ENCODE measurements at places on chromosomes 1 and 21.

DNA sequence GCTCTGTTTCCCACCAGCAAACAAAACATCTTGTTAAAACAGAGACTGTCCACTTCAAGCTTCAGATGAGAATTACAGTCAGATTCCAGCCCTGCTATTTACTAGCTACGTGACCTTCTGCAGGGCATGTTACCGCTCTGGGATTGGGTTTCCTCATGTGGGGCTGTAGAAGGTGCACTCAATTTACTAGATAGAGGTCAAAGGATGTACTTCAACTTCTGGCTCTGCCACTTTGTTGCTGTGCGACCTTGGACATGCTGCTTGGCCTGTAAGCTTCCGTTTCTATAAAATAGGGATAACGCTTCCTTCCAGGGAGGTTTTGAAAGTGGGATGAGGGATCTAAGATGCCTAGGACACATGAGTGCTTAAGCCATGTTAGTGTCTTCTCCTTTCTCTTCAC is 46.0 kb upstream of the LRIG2 start:
- DNase-seq = no peak

DNA sequence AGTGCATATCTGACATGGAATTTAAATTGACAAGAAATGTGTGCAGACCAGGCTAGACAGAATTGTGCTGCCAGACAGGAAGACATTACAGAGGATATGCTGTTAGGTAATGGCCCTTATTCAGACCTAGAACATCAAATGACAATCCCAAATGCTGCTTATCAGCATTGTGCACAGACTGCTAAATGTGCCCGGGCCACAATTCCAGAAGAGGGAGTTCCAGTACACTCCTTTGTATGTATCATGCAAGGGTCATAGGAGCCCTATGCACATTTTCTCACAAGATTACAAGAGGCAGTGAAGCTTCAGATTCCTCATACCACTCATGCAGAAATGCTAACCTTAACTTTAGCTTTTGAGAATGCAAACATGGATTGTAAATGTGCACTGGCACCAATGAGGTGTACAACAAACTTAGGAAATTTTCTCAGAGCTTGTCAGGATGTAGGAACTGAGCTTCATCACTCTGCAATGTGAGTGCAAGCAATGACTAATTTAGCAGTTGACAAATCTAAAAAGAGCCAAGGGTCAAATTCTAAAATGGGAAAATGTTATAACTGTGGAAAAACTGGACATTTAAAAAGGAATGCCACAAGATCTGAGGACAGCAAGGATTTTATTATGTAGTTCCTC is 273.5 kb downstream of the COL11A1 start:
- DNase-seq = no peak

- DNase-seq = no peak
These were observed 546.9 kb downstream of the MATN1 start for GRCh38 chr1:30176477-30176876.

- no peak for DNase-seq
These were observed 287.4 kb upstream of the LYPLAL1 start for GRCh38 chr1:218886101-218886871.

DNA sequence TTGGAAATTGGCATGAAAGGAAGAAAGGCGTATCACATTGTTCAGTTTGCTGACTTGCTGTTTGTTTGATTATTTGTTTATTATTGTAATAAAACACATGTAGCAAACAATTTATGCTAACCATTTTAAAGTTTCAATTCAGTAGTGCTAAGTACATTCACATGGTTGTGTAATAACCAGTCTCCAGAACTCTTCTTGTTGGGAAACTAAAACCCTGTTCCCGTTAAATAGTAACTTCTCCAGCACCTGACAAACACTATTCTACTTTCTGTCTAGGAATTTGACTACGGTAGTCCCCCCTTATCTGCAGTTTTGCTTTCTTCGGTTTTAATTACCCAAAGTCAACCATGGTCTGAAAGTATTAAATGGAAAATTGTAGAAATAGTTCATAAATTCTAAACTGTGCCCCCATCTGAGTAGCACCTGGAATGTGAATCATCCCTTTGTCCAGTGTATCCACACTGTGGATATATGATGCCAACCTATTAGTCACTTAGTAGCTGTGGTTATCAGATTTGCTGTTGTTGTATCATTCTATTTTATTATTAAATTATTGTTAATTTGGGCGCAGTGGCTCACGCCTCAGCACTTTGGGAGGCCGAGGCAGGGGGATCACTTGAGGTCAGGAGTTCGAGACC is 5.5 kb downstream of the MORC3 start:
- no peak for DNase-seq

DNA sequence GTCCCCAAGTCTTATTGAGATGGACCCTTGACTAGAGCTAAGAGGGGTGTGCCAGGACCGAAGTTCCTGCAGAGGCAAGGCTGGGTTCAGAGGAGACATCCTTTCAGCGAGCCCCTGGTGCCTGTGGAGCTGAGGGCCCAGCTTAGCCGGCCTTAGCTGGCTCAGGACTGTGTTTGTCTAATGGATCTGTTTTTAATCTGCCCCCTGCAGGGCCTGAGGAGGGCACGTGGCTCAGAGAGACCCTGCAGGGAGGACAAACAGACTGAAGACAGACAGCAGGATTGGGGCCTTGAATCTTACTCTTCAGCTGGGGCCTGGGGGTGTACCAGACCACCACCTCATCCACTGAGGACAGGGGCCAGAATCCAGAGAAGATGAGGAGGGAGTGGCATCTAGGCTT is 1.6 kb downstream of the CRABP2 start:
- no peak for DNase-seq

- no peak for DNase-seq
These were observed 3.7 kb downstream of the ATP1B1 start for GRCh38 chr1:169110236-169110635.

GRCh38 chr1:169141356-169141755 is 34.9 kb downstream of the ATP1B1 start:
- no peak for DNase-seq

DNA sequence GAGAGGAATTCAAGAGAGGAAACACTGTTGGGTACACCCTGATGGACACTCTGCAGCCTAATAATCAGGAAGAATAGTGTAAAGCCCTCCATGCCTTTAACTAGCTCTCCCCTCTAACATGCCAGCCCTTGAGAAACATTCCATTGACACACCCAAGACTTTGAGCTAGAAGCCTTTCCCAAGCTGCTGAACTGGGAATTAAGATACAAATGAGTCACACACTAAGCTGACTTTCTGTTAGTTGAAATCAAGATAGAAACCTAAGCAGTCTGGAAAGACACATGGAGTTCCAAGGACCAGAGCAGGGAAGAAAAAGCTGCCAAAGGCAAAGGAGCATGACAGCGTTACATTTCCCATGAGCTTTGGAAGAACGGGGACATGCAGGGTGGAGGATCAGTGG is 380.8 kb downstream of the NPHP4 start:
- DNase-seq = no peak

- no peak for DNase-seq
These were observed 6.8 kb downstream of the XKR8 start for GRCh38 chr1:27966402-27967105.

- no peak for DNase-seq
These were observed 96.9 kb downstream of the ZNF644 start for GRCh38 chr1:90924982-90925381.

DNA sequence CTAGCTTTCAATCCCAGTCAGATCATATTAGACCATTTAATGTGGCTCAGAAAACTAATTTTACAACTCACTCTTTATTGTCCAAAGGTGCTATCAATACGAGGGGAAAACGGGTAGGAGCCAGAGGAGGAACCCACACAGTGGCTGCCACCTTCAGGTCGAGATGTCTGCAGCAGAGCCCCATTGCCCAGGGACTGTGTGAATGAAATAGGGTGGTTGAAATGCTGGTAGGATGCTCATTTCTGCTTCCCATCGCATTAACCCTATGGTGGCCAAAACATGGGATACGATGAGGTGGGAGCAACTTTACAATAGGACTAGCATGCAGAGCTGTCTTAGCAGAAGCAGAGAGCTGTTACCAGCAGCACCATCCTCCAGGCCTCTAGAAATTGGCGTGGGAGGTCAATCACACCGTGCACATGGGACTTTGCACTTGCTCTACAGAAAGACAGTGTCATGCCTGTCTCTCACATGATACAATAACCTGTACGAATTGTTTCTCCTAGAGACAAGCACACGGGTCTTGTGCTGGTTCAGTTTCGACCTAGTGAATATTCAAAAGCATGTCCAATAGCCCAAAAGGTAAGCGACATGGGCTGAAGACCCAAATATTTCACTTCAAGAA is 69.5 kb upstream of the DESI2 start:
- DNase-seq = no peak
